ENCODE measurements at places on chromosomes 13 and 19. TPM values are rescaled to one million over a fixed set of nuclear protein-coding genes. Genes with fewer than 3 reads are reported as not detected.
A peak's percentile ranks its signal among the peaks of the same experiment; 100 is the strongest.

- DNase-seq = peak; percentile 22
Observed at GRCh38 chr19:42596391-42597072, 1.8 kb upstream of the CEACAM8 start.

GRCh38 chr13:94408314-94409036 lies 71.0 kb downstream of the DCT start:
- DNase-seq = no peak

The ARHGAP45 gene
- total RNA-seq = 212 TPM

The DGKH gene
- 10.2 TPM for total RNA-seq

The ERICH6B gene
- not detected for total RNA-seq

The SERP2 gene
- total RNA-seq = 0.57 TPM
